ENCODE measurements at places on chromosomes 2 and 18.

GRCh38 chr2:107197594-107198294 is 311.8 kb upstream of the ST6GAL2 start:
- DNase-seq, result no peak

- peak; percentile 6 for DNase-seq
Observed at GRCh38 chr18:41034413-41034812, 920.6 kb upstream of the PIK3C3 start.

DNA sequence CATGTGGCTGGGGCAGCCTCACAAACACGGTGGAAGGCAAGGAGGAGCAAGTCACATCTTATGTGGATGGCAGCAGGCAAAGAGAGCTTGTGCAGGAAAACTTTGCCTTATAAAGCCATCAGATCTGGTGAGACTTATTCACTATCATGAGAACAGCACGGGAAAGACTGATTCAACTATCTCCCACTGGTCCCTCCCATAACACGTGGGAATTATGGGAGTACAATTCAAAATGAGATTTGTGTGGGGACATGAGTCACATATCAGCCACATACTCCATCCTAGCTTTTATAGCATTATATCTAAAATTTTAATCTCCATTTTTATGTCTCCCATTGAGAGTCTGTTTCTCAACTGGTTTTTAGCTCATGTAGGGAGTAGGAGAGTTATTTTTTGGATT is 45.7 kb downstream of the ICOS start:
- no peak for DNase-seq

GRCh38 chr2:23609254-23609653 is 224.3 kb downstream of the KLHL29 start:
- DNase-seq, result no peak

DNA sequence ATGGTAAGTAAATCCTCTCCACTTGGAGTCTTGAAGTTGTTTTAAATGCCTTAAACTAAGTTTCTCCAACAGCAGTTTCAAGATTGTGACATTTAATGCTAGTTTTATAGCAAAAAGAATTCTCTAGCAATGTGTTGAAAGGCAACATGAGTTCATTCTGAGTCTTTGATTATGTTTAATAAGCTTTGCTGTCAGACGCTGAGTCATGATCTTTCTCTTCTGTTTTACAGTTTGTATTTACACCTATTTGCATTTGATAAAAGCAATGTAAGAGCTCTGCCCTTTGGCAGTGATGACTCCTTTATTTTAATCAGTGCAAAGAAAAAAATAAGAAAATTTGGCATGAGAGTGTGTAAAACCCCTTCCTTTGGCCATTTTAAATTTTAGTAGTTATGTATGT is 497.7 kb downstream of the STK39 start:
- DNase-seq, result no peak

DNA sequence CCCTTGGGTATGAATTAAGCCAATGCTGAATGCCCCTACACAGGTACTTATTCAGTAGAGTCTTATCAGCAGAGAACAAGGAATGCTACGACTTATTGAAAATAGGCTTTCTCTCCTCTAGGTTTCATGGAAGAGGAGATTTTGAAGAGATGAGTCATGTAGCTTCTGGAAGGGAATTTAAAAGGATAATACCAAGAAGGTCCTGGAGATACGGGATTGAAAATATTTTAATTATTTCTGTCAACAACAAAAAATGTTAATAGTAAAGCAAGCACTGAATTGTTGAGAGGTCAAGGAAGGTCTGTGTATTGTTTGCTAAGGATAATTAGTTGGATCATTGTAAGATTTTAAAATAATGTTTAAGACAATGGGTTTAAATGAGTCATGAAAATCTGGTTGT is 293.0 kb upstream of the SPHKAP start:
- DNase-seq, result no peak

DNA sequence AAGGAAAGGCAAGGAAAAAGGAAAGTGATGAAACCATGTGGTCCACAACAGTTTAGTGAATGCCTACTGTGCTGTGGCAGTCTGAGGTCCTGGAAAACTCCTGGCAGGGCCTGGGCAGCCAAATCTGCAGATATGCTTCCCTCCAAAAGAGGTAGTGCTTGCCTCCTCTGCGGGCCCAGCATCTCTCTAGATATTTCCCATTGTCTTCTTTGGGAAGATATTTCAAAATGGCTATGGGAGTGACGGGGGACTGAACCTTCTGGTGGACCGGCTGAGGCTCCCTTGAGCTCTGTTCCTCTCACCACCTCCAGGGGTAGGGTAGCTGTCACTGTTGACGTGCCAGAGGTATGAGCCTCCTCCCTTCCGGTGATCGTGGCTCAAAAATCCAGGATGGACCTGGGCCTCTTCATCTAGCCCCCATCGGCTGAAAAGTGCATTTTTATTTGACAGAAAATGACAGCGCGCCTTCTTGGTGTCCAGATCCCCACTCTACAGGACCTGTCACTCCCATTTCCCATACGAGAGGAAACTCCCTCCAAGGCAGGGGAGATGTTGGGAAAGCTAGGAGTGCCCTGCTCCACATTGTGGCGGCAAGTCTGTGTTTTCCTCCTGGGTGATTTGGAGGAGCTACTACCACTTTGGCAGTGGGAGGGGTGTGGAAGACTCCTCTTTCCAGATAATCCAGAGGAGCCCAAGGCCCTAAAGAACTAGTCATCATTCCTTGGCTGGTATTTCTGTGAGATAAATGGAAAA is 9.4 kb upstream of the PAX3 start:
- DNase-seq, result no peak

- DNase-seq, result no peak
Observed at GRCh38 chr2:62529758-62530157, 23.8 kb upstream of the TMEM17 start.
